ENCODE measurements at places on chromosomes 5 and 9.

DNA sequence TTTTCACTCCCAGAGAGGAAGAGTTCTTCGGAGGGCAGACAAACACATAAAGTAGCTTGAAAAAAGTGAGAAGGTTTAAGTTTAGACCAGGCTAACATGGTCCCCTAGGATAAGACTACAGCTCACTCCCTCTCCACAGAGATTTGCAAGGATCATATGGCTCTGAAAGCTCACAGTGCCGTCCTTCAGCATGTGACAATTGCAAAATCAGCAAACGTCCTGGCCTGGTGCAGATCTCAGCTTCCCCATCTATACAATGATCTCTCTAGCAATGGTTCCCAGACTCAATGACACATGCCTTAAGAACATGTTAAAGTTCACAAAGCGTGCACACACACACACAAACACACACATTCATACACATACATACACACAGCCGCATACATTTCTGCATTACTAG, 327.6 kb downstream of the ACTL7B start:
- DNase-seq = no peak

GRCh38 chr5:178651046-178651810, 24.4 kb upstream of the CLK4 start:
- DNase-seq = no peak

- DNase-seq = no peak
Measured at GRCh38 chr5:76691467-76692273, 24.3 kb upstream of the F2R start.

GRCh38 chr5:174229514-174230370, 184.2 kb downstream of the NSG2 start:
- DNase-seq = no peak

- no peak for DNase-seq
Measured at GRCh38 chr9:133331221-133331620, 4.8 kb downstream of the SURF6 start.

DNA sequence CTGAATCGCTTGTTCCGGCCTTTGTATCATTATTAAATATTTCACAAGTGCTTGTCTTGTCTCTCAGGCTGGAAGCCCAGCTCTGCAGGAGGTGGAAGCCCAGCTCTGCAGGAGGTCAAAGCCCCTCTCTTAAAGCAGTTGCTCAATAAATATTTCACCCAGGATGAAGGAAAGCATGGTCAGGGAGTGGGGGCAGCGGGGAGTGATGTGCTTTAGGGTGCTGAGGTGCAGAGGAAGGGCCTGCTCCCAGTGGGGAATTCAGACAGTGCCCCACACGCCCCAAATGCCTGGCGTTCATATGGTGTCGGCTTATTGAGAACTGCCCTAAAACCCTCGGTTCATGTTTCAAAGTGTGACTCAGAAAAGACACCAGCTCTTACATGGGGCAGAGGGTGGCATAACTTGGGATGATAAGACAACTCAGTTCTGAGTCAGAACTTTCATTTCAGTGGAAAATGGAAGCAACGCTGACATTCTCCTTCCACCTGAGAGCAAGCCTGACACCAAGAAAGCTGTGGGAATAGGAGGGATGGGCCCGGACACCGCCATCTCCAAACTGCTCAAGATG, 114.3 kb upstream of the DAP start:
- DNase-seq = no peak

GRCh38 chr5:115179394-115180164, 9.9 kb upstream of the TRIM36 start:
- no peak for DNase-seq

DNA sequence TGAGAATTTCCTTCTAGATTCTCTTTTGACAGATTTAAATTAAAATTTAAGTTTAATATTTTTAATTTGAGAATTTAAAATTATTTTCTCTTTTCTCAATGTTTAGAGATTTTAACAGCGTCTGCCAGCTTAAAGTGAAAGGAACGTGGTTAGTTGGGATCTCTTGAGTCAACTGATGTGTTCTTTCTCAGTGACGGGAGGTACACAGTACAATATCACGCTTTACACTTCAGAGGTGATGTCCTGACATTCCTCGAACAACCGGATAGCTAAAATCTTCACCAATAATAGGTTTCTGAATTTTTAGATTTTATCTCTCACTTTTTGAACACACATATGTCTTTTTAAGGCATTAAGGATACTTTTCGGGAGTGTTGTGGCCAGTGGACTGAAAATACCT, 81.1 kb downstream of the FAM174A start:
- no peak for DNase-seq

- no peak for DNase-seq
Measured at GRCh38 chr5:32520972-32521371, 64.4 kb upstream of the SUB1 start.

GRCh38 chr9:27653246-27653645, 80.0 kb upstream of the C9orf72 start:
- DNase-seq = no peak

DNA sequence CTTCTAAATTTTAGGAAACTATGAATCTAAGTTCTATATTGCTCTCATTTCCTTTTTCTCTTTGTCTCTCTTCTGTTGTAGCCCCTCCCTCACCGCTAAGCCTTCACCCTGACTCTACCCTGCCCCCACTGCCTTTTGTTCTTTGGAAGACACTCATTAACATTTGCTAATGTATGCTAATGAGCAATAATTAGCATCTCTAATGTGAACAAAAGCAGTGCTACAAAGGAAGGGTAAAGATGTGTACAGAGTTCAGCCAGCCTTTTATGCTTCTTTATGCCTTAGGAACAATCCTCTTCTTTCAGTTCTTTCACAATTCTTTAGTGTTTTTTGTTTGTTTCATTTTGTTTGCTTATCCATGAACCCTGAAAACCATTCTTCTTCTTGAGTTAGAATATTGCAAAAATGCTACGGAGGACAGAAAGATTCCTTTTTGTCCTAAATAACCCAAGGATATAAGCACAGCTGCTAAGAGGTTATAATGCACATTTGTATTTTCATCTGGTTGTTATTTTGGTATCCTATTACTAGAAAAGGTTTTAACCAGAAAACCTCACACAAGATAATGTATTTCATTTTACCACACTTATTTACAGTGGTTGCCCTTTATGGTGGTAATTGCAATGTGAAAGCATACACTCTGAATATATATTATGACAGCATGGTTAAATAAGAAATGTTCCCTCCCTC, 159.3 kb downstream of the TMC1 start:
- DNase-seq = no peak

- DNase-seq = no peak
Measured at GRCh38 chr9:99054581-99054980, 50.3 kb upstream of the TGFBR1 start.

- DNase-seq = no peak
Measured at GRCh38 chr9:94586316-94586715, 7.3 kb downstream of the FBP2 start.

DNA sequence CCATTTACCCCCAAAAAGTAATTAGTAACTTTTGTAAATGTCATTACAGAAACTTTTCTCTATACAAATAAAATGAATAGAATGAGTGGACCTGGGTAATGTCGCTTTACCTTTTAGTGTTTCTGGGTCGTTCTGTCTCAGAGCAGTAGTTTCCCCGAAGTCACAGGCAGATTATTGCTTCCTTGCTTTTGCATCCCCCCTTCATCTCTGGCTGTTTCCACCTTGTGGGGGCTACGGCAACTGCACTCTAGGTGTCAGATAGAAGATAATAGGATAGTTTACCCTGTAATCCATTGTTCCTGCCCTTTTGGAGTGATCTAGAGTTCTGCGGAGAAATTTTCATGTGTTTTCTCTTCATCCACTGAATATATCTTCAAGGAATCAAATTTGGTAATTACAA, 68.7 kb downstream of the PRR16 start:
- no peak for DNase-seq

- no peak for DNase-seq
Measured at GRCh38 chr5:149963729-149964128, 3.2 kb downstream of the SLC26A2 start.

DNA sequence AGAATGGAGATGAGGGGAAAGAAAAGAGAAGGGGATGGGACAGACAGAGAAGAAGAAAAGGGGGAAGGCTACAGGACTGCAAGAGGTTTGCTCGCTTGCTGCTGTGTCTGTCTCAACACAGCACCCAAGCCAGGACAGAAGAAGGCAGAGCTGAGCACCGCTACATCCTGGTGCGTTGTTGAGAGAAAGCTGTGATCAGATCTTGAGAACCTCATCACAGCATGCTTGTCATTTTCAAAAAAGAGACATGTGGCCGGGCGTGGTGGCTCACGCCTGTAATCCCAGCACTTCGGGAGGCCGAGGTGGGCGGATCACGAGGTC, 110.9 kb downstream of the NXNL2 start:
- no peak for DNase-seq

GRCh38 chr5:115243412-115243811, 19.3 kb downstream of the PGGT1B start:
- DNase-seq = no peak

- DNase-seq = no peak
Measured at GRCh38 chr9:109883623-109884022, 103.6 kb downstream of the PALM2AKAP2 start.

DNA sequence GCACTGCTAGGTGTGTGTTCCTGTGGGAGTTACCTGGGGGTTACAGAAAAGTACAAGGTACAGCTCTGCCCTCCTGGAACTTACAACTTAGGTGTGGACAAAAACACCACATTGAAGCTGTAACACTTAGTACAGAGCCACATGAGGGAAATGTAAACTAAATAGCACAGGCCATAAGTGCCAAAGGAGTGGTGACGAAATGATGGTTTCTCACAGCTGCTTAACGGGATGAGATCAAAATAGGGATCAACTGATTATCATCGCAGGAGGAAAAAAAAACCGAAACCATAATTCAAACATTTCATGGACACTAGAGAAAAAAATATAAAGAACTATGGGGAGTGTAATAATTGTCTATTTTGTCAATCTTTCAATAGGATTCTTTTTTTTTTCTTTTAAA, 5.9 kb downstream of the LIX1 start:
- DNase-seq = no peak

DNA sequence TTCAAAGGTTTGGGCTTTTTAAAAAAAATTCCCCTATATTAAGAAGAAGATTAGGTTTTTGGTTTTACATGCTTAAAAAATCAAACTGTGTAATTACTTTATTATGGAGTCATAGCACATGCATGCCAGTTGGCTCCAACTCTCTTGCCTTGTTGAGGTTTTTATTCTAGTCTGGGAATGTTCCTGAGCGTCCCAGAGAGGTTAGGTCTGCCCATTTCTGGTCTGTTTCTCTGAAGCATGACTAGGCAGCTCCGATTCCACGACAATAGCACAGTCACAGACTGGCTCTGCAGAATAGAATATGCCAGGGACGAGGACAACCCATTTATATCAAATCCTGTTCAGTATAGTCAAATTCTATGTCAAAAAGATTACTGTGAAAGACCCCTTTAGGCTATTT, 217.0 kb downstream of the PCSK5 start:
- no peak for DNase-seq

- no peak for DNase-seq
Measured at GRCh38 chr9:36566813-36567221, 5.9 kb upstream of the MELK start.

GRCh38 chr9:132679946-132680625, 9.8 kb downstream of the GTF3C4 start:
- no peak for DNase-seq

DNA sequence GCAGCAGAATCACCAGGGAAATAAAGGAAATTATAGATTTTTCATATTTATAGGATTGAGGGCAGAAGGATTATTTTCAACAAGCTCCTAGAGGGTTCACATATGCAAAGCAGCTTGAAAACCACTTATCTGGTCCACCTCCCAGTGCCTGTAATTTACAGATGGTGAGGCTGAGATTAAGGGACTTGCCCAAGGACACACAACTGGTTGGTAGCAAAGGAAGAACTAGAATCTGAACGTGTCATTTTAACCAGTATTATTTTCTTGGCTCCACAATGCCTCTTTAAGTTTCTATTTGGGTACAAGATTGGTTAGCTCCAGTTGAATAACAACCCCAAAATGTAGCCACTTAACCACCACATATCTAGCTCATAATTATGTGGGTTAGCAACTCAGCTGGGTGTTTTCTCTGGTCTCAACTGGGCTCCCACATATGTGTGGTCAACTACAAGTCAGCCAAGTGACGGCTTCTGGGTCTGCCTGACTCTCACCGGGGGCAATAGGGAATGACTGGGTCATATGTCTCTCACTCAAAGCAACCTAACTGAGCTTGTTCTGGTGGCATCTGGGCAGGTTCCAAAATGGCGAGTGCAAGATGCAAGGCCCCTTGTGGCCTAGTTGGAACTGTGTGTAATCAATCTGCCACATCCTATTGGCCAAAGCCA, 127.7 kb downstream of the ZDHHC21 start:
- DNase-seq = no peak

DNA sequence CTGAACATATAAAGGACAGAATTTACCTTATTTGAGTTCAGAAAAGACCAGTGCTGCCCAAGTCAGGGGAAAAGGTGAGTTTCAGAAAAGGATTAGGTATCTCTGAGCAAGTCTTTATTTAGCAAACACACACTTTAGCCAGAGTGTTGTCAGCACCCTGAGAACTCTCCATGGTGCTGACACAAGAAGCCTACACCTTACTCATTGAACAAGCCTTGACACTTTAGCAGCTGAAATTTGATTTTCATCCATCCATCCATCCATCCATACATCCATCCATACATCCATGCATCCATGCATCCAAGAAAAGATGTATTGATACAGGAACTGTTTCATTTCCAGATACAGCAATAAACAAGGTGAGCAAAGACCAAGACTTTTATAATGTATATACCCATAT, 311.2 kb downstream of the TRIM32 start:
- no peak for DNase-seq

DNA sequence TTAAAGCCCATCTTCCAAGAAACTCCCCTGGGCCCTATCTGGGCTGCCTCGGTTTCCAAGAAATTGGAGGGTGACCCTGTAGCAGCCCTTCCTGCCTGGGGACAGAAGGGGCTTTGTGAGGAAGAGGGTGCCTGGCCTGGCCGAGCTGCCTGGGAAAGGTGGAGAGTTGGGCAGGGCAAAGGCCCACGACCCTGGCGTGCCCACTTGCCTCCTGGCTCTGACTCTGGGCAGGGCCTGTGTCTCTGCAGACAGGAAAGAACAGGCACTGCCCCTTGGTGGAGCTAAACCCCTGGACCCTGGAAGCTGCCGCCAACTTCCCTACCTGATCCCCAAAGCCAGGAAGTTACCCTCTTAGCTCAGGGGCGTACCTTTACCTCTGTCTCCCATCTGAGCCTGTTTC, 149.3 kb downstream of the RGS3 start:
- no peak for DNase-seq

DNA sequence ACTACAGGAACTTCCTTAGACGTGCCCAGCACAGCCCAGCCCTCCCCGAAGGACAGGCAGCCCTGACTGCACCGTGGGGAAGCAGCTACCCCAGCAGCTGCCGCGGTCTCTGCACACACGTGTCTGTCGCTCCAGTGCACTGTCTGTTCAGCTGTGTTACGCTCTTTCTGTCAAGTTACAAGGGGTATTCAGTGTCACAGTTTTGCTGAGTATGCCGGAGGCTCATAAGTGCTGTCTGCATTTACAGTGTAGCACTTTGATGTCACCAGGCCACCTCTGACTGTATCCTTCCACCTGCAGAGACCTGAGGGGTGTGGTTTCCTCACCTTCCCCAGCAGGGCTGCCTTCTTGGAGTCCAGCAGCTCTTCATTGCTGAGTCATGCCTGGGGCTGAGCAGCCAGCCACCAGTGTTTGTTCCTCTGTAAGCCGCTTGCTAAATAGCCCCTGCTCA, 126.8 kb downstream of the EHMT1 start:
- DNase-seq = no peak

Measured in activated naive CD4-positive, alpha-beta T cell treated with anti-CD3 and anti-CD28 coated beads, Interleukin-2, amount 50 U/mL, for 72 hours (primary cell).